Coronary artery (tissue), 2 donors: ENCODE measurements at places on chromosomes 7 and 10.
A peak's percentile ranks its signal among the peaks of the same experiment; 100 is the strongest.

GRCh38 chr10:101644002-101644401 is 51.0 kb downstream of the FBXW4 start:
- DNase-seq: no peak

GRCh38 chr7:50739744-50740435 is 42.8 kb downstream of the GRB10 start:
- no peak for DNase-seq

DNA sequence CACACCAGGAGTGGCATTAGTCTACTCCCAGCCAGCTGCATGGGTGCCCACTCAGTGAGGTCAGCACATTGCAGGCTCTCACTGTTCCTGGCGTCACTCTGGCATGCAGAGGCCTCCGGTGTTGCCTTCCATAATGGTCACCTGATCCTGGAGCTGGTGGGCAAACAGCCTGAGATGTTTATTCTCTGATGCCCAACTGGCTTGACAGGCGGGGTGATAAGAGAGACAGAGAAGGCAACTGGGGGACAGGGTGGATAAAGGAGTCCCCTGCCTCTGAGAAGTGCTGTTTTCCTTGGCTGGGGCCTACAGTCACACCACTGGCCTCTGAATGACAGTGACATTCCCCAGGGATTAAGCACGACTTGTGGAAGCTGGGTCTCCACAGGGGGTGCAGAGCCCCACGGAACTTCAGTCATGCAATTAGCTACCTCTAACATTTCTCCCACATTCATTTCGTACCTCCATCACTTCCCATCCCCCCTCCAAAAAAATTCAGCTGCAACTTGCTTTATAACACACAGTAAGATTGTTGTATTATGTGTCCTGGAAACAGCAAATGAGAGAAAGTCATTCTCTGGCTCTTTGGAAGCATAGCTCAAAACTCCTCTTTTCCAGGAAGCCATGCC is 7.1 kb upstream of the RBM20 start:
- peak; percentile 81 for DNase-seq

DNA sequence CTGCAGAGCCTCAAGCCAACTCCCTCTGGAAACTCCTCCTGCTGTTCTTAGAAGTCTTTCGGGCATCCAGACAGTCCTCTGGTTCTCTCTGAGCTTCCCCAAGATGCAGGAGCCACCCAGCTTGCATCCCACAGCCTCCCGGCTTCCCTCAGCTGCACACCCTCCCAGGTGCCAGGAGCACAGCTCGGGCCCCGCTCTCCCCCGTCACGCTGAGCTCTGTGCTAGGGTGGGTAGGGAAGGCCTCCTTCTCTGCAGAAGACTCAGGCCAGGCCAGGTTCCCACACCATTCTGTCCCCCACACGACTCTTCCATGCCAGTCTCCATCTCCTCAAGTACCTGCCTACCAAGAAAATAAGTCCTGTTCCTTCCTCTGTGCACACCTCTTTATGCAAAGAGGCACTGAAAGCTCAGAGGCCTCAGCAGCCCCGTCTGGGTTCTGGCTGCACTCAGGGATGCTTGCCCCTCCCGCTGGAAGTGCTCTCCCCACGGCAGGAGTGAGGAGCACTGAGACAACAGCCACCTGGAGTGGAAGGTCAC is 537.1 kb downstream of the PTPRN2 start:
- DNase-seq: no peak

GRCh38 chr10:19683356-19683755 is 132.9 kb upstream of the PLXDC2 start:
- no peak for DNase-seq

- DNase-seq: no peak
These were observed 175.4 kb downstream of the CSTF2T start for GRCh38 chr10:51524041-51524440.

DNA sequence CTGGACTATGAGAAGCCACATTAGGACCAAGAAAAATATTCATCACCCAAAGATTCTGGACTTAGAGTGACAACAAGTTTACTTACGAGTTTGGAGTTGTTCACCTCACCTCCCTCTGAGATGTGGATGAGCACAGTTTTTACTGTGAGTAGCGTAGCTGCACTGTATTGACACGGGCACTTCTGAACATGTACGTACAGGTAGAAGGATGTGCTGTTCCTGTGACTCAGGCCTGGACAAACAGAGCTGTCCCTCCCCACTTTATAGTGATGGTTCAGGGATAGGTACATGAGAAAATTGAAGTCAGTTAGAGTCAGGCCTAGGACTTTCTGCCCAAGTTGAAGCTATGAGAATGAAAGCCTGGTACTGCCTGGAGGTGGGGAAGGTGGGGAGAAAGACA is 80.9 kb upstream of the DYNC1I1 start:
- DNase-seq: no peak
